Left hindlimb (tissue), 1 donor: ENCODE measurements at places on chromosomes 5 and 9.
A peak's percentile ranks its signal among the peaks of the same experiment; 100 is the strongest.

GRCh38 chr9:104758974-104759373 is 5.0 kb upstream of the NIPSNAP3B start:
- DNase-seq, result peak; percentile 27

DNA sequence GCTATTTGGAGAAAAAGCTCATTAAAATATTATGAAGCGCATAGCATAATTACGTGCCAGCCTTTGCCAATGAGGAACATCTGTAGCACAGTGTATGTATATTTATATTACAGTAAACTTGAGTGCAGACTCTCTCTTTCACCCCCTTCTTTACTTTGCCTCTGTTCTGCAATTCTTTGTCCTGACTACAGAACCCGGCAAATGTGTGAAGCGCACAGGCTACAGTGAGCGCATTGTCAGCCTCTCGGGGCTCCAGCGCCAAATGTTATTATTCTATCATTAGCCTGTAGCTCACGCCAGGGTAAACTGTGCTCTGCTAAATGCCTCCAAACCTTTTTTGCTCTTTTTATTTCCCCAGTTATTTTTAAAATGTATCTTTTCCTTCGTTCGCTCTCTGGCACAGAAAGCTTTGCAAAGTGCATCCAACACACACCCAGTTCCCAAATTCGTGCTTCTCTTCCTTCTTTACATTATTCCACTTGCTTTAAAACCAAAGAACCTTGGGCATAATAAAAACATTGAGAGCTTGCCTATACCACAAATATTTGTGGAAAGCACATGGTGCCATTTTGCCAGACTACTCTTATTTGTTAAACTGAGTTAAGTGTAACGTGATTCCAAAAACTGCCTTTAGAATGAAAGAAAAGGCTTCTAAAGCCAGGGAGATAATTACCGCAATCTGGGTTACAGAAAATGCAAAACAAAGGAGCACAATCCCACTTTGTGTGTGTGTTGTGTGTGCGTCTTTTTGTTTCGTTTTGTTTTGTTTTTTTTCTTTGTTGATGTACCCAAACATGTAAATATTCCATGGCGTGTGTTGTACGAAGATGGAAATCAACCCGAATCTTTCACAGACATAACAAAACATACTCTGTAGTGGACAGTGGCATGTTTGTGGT is 164.1 kb upstream of the MPDZ start:
- DNase-seq, result peak; percentile 71

GRCh38 chr5:134818776-134819175 is 27.0 kb upstream of the C5orf24 start:
- DNase-seq, result no peak

- no peak for DNase-seq
Observed at GRCh38 chr5:9356351-9356825, 189.5 kb downstream of the SEMA5A start.

DNA sequence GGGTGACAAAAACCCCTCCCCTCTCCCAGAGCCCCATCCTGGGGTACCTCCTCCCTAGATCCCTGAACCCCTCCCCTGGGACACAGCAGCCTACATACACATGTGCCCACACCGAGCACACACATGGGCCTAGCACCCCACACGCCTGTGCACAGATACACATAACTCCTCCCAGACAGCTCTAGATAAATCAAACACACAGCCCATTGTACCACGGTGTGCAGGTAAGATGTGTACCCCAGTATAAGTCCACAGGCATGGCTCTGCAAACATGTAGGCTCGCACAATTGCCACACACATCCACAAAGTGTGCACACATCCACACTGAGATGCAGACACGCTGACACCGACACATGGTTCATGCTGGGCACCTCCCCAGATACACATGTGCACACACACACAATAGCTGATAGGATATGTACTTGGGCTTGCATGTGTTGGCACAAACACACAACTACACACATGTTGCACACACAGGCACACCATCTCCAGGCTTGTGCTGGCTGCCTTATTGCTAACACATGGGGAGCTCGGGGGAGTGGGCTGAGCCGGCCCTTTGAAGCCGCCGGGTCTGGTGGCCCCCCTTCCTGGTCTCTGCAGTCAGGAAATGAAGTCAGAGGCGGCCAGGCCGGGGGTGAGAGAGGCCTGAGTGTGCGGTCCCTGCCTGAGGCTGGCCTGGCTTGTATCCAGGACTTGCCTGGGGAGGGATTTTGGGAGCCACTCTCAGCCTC is 30.2 kb downstream of the GOLGA2 start:
- DNase-seq, result peak; percentile 90

- no peak for DNase-seq
Observed at GRCh38 chr5:54700986-54701578, 183.5 kb downstream of the SNX18 start.

DNA sequence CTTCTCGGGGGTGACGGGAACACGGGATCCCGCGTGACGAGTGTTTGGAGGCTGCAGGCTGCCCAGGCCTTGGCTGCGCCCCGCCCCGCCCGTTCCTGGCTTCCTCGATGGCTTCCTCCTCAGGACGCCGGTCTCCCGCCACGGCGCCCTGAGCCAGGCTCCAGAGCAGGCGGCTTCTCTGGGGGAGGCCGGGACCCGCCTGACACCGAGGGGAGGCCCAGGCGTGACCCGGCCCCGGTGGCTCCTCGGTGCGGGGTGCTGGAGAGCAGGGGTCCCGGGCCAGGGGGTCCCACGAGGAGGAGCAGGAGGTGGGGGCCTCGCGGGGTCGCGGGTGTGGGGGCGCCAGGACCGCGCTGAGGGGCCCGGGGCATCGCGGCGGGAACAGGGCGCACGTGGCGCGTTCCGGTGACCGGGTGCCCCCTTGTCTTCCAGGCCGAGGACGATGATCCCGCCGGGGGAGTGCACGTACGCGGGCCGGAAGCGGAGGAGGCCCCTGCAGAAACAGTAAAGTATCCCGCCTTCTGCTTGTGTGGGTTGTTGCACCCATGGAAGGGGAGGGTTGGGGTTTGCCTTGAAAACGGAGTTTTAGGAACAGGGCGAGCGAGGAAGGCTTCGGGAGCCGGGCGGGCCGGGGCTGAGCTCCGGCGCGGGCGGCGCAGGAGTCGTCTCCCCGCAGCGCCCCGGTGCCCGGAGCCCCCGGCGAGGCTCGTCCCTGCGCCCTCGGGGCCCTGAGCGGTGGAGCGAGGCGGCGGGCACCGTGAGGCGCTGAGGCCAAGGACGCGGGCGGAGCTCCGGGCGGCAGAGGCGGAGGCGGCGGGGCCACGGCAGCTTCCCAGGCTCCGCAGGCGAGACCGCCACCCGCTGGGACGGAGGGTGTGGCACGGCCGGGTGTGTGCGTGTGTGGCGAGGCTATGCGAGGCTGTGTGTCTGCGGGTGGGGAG is 22.2 kb downstream of the AHRR start:
- peak; percentile 74 for DNase-seq

DNA sequence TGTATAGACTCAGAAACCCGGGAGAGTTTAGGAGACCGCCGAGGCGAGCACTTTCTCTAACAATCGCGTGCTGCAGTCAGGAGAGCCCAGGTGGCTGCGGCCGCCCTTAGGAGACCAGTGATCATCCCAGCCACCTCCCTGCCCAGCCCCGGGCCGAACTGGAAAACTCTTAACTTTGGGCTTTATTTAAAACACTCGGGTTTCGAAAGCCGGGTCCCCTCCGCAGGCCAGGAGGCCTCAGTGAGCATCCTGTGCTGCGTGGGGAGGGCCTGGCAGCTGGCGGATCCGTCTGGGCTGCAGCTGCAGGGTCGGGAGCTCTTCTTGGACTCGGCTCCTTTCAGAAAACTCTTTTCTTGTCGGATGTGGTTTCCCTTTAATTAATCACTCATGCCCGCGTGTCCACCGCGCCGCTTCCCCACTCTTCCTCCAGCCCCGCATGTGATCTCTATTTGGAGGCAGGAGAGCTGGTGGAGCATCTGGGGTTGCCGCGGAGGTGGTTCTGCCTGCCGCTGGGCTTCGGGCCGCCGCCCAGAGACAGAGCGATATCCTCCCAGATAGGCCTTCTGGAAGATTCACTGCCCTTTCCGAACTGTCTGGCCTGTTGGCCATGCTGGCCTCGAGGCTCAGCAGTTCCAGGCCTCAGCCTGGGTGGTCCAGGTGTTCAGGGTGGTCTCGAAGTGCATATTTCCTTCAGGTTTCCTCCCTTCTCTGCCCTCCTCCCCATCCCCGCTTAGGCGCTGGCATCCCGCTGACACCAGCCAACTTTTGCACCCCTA is 59.5 kb downstream of the TMEM174 start:
- DNase-seq, result peak; percentile 47

GRCh38 chr9:72648324-72649126 is 127.1 kb downstream of the TMC1 start:
- DNase-seq, result no peak

DNA sequence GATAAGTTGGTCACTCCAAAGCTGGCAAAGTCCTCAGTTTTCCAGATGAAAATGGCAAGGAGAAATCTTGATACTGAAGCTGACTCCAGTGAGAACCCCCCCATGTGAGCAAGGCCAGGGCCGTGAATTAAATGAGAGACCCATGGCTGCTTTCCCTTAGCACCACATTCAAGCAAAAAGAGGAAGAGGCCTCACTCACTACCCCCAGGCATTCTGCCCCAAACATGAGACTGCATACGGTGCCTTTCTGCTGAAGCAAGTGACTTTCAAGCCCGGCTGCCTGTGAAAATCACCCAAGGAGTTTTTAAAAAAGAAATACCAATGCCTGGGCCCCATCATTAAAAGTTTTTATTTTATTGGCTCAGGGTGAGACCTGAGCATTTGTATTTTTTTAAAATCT is 66.9 kb downstream of the TMEM252 start:
- no peak for DNase-seq

GRCh38 chr9:5714501-5715401 is 85.8 kb downstream of the RIC1 start:
- DNase-seq, result no peak

DNA sequence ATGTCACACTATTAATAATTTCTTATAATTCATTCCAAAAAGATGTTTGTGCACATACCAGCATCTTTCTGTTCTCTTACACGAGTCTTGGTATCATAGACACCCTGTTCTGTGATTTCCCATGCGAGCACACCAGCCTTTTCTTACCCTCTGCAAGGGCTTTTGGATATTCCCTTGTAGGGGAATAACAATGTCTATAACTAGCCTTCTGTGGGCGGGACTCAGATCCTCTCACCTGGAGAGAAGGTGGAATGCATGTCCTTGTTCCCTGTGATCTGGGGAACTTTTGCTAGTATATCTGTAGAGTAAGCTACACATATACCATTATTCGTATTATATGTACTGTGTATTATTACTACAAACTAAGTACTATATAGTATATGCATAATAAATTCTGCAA is 44.8 kb downstream of the EHMT1 start:
- DNase-seq, result no peak

- no peak for DNase-seq
Observed at GRCh38 chr9:23615569-23615968, 210.5 kb downstream of the ELAVL2 start.

DNA sequence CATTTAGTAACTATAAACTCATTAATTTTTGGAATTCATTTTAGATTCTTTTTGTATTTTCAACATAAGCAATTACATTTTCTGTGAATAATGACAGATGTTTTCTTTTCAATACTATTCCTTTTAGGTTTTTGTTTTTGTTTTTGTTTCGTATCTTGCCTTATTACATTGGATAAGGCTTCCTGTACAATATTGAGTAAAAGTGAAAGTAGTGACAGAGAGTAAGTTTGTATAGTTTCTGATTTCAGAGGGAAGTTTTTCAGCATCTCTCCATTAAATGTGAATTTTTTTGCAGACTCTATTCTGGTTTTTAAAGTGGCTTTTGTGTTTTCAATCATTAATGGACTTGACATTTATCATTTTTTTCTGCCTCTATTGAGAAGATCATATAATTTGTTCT is 12.8 kb upstream of the CAMK4 start:
- no peak for DNase-seq

DNA sequence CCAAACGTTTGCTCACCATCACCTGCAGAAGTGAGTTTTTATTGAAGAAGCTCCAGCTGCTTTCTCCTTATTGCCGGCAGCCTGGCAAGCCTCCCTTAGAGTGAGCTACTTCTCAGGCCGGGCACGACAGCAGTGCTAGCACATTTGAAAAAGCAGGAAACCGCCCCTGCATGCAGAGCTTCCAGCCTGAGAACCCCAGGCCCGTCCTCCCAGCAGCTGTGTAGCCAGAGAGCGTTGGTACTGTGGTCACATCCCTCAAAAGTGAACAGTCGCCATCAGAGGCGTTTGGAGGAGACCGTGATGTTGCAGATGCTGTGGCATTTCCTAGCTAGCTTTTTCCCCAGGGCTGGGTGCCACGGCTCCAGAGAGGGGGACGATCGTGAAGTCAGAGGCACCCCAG is 23.5 kb downstream of the SLC25A25 start:
- no peak for DNase-seq

- DNase-seq, result no peak
Observed at GRCh38 chr5:77144837-77145139, 57.7 kb upstream of the ZBED3 start.

DNA sequence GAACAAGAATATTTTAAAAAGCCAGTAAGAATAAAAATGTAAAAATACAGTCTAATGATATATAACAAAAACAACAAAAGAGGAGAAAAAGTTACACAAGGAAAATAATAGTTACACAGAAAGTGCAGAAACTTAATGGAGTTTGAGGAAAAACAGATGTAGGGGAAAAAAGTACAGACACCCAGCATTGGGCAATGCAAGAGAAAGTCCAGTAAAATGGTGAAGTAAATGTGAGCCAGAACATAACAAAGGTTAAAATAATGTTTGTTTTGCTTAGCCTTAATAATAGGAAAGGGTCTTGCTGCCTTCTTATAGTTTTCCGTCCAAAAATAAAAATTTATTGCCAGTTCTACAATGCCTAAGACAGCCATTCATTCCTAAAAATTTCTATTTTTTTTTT is 364.2 kb downstream of the NNT start:
- no peak for DNase-seq

DNA sequence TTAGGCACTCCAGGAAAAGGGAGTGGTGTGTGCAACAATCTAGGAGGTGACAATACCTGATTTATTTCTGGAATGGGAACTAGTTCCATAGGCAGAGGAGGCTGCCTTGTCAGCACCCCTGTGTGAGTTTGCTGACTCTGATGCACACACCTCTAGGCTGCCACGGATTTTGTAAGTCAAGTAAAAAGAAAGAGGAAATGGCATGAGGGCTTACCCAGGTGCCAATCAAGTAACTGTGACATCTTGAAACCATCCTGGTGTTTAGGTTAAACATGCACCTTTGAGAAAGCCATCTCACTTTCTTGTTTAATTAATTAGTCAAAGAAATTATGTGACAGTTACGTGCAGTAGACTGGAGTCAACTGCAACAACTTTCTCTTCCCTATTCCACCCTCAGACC is 32.3 kb upstream of the FAM81B start:
- DNase-seq, result no peak
